ENCODE measurements at places on chromosomes 5 and 9. TPM values are rescaled to one million over a fixed set of nuclear protein-coding genes. Genes with fewer than 3 reads are reported as not detected.

Gene FANCC
- 17.8 TPM for total RNA-seq

Gene MUSK
- not detected for total RNA-seq

Gene SLC27A6
- total RNA-seq, result not detected

Gene PHF24
- total RNA-seq, result 0.08 TPM

Gene PFN3
- not detected for total RNA-seq

Gene RFESD
- total RNA-seq, result 2.2 TPM

Gene SLC36A2
- total RNA-seq, result not detected

Gene ST8SIA4
- 0.41 TPM for total RNA-seq

Gene NR5A1
- 2.5 TPM for total RNA-seq

Gene FOXD4
- total RNA-seq, result 0.23 TPM
